Activated CD4-positive, alpha-beta memory T cell treated with anti-CD3 and anti-CD28 coated beads for 36 hours (primary cell): ENCODE measurements at places on chromosomes 12 and 14. TPM values are rescaled to one million over a fixed set of nuclear protein-coding genes. Genes with fewer than 3 reads are reported as not detected.

- H3K27me3 ChIP-seq, result peaks cover 3% of the 10 kb centered on the region
- no peaks in the 10 kb centered on the region for H3K36me3 ChIP-seq
- H3K27ac ChIP-seq, result no peak overlapping the region
- H3K4me1 ChIP-seq, result peaks cover under 1% of the 10 kb centered on the region
- no peak for DNase-seq
- no peak overlapping the region for H3K4me3 ChIP-seq
These were observed 6.5 kb upstream of the DHRS7 start for GRCh38 chr14:60171690-60172089.

GRCh38 chr12:86634456-86635410 lies 378.5 kb upstream of the MGAT4C start:
- no peak overlapping the region for H3K27ac ChIP-seq
- no peaks in the 10 kb centered on the region for H3K27me3 ChIP-seq
- no peak for DNase-seq
- H3K36me3 ChIP-seq, result no peaks in the 10 kb centered on the region

- no peak for DNase-seq
- H3K4me1 ChIP-seq, result no peaks in the 10 kb centered on the region
- H3K4me3 ChIP-seq, result no peak overlapping the region
- no peak overlapping the region for H3K27ac ChIP-seq
- H3K36me3 ChIP-seq, result no peaks in the 10 kb centered on the region
- H3K27me3 ChIP-seq, result peaks cover 12% of the 10 kb centered on the region
These were observed 31.5 kb upstream of the KRR1 start for GRCh38 chr12:75542942-75543341.

GRCh38 chr14:62103464-62103863 lies 341.2 kb downstream of the SNAPC1 start:
- no peak overlapping the region for H3K4me3 ChIP-seq
- no peak overlapping the region for H3K27ac ChIP-seq
- no peaks in the 10 kb centered on the region for H3K36me3 ChIP-seq
- no peak for DNase-seq
- peaks cover 12% of the 10 kb centered on the region for H3K27me3 ChIP-seq
- H3K4me1 ChIP-seq, result peaks cover 2% of the 10 kb centered on the region

DNA sequence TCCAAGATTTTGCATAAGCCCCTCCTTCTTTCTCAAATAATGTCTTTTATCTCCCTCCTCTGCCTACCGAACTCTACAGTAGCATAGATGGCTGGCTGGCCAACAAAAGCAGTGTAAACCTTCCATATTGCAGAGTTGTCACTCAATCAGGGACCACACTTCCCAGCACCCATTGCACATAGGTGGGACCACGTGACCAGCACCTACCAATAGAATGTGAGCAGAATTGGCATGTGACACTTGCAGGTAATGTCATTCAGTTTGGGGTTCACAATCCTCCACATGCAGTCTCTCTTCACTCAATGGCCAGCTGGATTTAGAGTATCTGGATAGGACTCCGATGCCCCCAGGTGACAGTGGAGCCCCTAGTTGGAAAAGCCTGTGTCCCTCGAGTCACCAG lies 190.3 kb upstream of the CRY1 start:
- H3K36me3 ChIP-seq, result no peaks in the 10 kb centered on the region
- H3K4me1 ChIP-seq, result peaks cover 13% of the 10 kb centered on the region
- no peak overlapping the region for H3K4me3 ChIP-seq
- H3K27me3 ChIP-seq, result no peaks in the 10 kb centered on the region
- no peak for DNase-seq

SELPLG gene
- 60.1 TPM for total RNA-seq

MANSC4 gene
- not detected for total RNA-seq
